ENCODE measurements at places on chromosomes 11 and 22.

DNA sequence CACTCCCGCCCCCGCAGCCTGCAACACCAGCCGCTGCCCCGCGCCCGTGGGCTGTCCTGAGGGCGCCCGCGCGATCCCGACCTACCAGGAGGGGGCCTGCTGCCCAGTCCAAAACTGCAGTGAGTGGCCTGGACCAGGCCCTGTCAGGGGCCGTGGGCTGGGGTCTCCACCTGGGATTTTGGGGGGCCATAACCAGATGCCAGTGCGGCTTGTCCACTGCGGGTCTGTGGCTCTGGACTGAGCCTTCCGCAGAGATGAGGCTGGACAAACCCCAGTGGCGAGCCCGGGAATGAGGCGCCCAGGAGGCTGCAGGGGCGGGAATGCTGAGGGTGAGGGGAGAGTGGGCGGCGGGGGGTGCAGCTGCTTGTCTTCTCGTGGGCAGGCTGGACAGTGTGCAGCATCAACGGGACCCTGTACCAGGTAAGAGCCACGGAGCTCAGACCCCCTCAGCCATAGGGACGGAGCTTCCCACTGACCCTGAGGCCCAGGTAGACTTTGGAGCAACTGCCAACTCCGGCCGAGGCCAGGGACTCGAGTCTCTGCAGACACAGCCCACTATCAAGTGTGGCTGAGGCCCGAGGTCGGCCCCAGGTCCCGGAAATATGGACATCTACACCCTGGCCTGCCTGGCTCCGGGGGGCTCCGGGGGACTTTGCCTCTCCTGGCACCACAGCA is 24.8 kb upstream of the MUC5B start:
- no peak for DNase-seq

GRCh38 chr11:34824425-34824824 is 91.8 kb downstream of the APIP start:
- DNase-seq, result no peak

DNA sequence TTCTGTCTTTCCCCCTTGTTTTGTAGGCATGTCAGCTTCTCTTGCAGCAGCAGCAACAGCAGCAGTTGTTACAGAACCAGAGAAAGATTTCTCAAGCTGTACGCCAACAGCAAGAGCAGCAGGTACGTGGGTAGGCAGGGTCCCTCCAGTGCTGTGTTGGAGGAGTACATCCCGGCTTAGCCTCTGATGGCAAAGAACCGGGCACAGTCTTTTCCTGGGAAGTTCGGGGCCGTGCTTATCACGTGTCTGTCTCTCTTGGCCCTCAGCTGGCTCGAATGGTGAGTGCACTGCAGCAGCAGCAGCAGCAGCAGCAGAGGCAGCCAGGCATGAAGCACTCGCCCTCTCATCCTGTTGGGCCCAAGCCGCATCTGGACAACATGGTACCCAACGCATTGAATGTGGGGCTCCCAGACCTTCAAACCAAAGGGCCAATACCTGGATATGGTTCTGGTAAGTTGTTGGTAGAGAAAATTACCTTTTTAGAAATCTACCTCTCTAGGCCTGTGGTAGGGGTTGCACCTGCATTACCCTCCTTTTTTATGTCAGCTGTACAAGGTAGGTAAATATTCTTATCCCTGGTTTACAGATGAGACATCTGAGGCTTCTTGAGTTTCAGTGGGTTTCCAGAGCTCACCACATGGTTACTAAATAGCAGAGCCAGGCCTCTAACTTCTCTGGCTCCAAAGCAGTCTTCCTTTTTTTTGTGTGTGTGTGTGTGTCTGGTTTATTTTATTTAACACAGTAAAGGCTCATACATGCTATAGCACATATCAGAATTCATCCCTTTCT is 45.2 kb upstream of the ADSL start:
- DNase-seq, result no peak

- no peak for DNase-seq
Observed at GRCh38 chr22:38021206-38021605, 36.0 kb upstream of the PICK1 start.

- no peak for DNase-seq
Observed at GRCh38 chr11:46296528-46297448, 19.3 kb downstream of the CREB3L1 start.

DNA sequence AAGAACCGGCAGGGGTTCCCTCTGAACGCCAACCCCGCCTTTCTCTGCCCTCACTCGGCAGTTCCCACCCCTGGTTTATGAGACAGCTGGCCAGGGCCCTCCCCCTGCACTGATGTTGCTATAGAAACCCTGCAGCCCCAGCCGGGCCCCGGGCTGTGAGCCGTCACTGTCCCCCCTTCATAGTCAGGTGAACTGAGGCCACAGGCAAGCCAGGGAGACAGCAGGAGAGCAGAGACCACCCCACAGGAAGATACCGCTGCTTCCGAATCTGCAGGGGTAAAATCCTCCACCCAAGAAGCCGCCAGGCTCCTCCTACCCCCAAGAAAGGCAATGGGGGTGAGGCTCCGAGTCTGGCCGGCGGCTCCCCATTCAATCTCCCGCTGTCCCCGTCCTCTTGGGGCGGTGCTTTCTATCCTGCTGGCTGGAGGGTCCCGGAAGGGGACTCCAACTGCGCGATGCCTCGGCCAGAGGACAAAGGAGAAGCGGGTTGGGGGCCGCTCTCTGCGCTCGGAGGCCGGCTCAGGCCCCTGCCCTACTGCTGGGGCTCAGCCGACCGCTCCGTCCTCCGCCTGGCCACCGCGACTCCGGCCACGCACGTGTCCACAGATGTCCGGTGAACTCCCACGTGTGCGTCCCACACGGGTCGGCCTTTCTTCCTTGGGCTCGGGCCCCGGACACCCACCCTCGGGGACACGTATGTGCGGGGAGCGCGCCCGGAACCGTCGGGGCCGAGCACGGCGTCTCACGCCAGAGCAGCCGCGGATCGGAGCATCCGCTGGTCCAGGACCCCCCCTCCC is 587 bp downstream of the SLC25A22 start:
- DNase-seq, result peak; percentile 36

DNA sequence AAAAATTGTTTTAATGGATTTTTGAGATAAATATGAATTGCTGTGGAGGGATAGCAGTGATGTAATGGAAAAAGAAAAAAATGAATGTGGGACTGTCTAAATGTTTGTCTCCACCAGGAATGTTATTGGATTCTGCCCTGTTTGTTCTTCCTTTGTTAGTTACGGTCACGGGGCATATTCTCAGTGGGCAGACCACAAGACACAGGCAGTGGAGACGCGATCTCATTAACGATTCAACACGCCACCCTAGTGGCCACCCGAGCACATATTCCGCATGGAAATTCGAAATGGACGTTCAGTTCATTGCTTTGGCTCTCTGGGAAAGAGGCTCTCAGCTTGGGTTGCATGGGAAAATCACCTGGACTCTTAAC is 151.8 kb upstream of the TTC12 start:
- DNase-seq, result no peak

DNA sequence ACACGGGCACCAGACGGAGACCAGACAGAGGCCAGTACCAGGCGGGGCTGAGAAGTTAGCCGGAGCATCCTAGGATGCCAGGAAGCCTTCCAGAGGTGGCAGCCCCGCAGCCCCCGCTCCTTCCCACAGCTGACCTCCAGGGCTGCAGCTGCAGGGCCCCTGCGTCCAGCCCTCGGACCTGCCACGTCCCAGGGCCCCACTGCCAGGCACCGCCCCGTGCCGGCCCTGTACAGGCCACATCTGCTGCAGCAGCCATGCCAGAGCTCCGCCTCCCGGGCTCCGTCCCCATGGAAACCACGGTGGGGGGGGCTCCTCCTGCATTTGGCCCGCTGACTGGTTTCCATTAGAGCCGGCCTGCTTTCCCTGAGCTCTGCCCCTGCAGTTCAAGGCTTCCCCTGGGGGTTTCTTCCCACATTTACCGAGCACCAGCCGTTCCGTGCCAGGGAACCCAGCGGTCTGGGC is 62.5 kb upstream of the PPARA start:
- DNase-seq, result no peak

DNA sequence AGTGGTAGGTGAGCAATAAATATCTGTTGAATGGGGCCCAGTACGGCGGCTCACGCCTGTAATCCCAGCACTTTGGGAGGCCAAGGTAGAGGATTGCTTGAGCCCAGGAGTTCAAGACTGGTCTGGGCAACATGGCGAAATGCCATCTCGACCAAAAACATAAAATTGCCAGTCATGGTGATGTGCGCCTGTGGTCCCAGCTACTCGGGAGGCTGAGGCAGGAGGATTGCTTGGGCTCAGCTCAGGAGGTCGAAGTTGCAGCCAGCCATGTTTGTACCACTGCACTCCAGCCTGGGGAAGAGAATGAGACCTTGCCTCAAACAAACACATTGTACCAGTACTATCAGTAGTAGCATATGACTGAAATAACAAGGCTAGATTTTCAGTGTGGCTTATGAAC is 4.2 kb downstream of the SGSM3 start:
- no peak for DNase-seq

DNA sequence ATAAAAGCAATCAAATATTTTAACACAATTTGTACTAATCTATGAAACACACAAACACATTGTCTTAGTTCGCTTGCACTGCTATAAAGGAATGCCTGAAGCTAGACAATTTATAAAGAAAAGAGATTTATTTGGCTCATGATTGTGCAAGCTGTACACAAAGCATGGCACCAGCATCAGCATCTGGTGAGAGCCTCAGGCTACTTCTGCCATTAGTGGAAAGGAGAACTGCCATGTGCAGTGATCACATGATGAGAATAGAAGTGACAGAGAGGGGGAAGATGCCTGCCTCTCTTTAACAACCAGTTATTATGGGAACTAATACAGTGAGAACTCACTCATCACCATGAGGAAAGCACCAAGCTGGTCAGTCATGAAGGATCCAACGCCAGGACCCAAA is 105.1 kb downstream of the GUCY1A2 start:
- no peak for DNase-seq

DNA sequence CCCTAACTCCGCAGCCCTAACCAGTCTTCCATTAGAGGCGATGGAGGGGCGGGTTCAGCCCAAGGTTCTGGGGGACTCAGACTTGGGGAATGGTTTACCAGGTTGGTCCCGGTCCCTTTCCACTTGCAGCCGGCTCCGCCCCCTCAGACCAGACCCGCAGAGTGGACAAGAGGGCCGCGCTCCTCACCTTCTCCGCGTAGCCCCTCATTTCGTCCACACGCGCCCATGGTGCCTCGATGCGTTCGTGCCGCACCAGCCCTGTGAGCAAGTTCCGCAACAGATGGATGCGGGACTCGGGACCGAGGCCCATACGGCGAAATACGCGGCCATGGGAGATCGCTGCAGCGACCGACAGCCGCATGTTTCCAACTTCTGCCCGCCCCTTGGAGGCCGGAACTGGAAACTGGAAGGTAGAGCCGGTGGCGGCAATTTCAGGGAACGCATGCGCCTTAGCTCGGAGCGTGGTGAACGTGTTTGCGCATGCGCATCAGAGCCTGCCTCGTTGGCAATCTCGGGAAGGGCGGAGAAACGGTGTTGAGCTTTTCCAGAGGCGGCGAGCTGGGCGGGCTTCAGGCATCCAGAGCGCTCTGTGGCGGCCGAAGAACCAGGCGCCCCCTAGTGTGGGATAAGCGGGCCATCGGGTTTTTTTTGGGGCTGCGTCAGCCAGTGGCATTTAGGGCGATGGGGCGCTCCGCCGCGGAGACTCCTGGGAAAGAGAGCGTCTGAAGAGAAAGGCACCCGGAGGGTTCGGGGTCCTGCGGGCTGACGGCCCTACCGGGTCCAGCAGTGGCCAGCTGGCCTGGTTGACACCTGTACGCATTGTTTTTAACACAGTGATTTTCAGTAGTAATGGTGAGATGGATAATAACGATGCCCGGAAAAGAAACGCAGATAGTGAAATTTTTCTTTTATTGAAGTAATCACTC is at the start of gene MRPL17:
Gene MRPL17 (minus strand): TSS at position 405 of the 926 bp plus-strand sequence. CDS start 44 bp downstream, at position 361.
- peak; percentile 98 for DNase-seq

- DNase-seq, result no peak
Observed at GRCh38 chr11:114276077-114276476, 20.1 kb upstream of the NNMT start.

- DNase-seq, result no peak
Observed at GRCh38 chr11:110613197-110613918, 98.9 kb downstream of the ARHGAP20 start.
